ENCODE measurements at places on chromosomes 13 and 19.
A peak's percentile ranks its signal among the peaks of the same experiment; 100 is the strongest.

DNA sequence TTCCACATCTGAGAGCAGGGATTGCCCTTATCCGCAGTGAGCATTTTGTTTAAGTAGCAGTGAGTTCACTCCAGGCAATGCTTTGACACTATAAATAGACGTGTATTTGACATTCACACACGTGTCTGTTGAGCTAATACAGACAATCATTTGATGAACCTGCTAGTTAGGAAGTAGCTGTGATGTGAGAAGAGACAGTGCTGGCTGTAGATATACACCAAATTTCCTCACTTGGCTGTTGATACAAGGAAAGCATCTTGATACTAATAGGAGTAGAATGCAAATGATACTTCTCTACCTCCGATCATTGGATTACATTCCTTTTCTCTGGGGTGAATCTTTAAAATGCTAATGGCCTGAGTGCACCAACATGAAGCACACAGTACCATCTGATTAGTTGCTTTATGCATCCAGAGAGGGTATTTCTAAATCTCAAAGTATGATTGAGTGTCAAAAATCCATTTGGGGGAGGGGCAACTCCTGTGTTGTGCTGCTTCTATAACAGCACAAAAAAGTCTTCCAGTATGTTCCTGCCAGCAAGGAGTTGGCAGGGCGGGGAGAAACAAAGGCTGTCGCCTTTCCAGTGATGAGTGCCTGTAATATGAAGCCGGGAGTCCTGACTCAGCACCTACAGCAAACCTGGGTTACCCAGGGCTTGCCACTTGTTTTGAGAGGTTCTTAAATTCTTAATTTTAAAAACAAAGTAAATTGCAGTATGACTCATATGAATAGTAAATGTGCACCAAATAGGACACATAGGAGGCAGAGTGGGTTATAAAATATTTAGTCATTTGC is 7.0 kb downstream of the CUL4A start:
- peak; percentile 25 for DNase-seq

DNA sequence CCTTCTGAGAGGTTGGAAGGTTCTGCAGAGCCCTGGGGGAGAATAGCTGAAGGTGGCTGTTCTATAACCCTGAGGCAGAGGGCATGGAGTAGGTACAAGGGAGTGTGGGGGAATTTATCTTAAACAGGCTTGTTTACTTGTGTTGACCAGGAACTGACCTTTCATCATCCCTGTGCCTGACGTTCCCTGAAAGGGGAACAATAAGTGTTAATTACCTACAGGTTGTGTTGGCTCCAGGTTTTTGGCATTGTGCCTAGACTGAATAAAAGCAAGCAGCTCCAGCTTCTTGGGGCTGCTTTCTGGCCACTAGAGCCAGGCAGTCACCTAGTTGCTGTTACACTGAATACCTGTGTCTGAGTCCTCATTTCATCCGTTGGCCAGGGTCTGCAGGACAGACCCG is 60.0 kb downstream of the ZNF627 start:
- DNase-seq, result peak; percentile 79

GRCh38 chr13:109160887-109161669 is 531.7 kb downstream of the MYO16 start:
- DNase-seq, result no peak

GRCh38 chr13:99693351-99693750 is 192.1 kb downstream of the TM9SF2 start:
- DNase-seq, result no peak

- no peak for DNase-seq
Measured at GRCh38 chr13:28540612-28541011, 45.7 kb upstream of the FLT1 start.

- DNase-seq, result peak; percentile 64
Measured at GRCh38 chr19:8206147-8207087, 2.8 kb upstream of the CERS4 start.

DNA sequence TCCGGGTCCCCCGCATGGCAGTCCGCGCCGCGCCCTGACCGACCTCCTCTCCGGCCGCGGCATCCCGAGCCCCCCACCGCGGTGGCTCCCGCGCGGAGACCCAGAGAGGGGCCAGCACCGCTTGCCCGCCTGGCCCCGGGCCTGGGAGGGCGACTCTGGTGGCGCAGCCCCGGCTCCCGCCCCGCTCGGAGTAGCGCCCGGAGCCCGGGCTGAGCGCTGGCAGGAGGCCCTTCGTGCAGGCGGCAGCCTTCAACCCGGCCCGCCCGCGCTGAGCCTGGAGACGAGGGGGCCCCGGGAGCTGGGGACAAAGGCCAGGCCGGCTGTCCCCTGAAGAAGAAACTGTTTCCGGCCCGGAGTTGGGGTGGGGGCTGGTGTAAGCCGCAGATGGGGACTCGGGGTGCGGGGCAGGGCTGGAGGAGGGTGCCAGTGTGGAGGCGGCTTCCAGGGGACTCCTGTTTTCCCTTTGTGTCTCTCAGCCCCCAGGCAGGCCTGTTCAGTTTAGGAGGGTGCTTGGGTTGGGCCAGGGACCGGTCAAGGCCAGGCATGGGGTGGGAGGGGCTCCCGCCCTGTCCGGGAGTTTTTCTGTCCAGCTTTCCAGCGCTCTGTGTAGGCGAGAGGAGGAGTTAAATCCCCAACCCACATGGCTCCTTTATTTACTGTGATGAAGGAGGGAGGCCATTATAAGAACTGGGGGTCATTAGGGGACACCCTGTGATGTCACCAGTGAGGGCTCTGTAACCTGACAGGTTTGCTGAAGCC is 935 bp downstream of the LRP3 start:
- DNase-seq, result no peak

- no peak for DNase-seq
Measured at GRCh38 chr19:14383661-14384555, 2.7 kb downstream of the ADGRE5 start.

DNA sequence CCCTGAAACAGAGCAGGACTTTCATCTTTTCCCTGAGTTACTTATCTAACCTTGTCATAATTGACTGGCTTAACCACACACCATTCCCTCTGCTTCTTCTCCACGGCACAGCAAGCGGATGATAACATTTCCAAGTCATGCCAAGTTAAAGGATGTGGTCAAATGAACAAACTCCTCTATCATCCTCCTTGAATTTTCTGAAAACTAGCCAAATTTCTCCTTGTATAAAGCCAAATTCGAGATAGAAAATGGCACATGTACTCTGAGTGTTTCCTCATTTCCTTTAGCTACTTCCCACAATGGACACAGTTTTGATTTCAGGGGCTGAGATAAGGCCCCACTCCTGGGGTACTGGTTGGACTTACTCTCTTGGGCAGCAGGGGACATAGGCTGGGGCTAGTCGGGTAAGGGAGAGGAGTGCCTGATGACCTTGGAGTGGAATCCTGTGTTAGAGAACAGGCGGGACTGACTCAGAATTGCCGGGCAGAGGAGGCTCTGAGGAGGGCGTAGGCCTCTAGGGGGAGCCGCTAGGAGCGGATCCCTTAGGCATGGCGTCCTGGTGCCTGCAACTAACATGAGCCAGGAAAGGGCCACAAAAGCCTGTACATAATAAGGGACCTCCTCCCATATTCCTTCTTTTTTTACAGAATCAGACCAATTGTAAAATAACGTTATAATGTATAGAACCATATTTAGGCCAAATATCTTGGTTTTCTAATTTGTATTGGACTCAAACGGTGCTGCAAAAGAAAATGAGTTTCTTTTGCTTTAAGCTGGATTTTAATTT is 20.3 kb upstream of the TMTC4 start:
- no peak for DNase-seq

- DNase-seq, result no peak
Measured at GRCh38 chr19:43564800-43565199, 10.5 kb downstream of the XRCC1 start.

- no peak for DNase-seq
Measured at GRCh38 chr13:21333186-21333585, 125.9 kb downstream of the ZDHHC20 start.

- DNase-seq, result no peak
Measured at GRCh38 chr13:34628209-34628682, 313.8 kb upstream of the NBEA start.

- DNase-seq, result peak; percentile 72
Measured at GRCh38 chr19:49340069-49340864, 5.1 kb downstream of the CD37 start.

GRCh38 chr19:55276720-55277430 is 3.0 kb downstream of the HSPBP1 start:
- no peak for DNase-seq

- DNase-seq, result no peak
Measured at GRCh38 chr13:92224052-92224821, 825.8 kb downstream of the GPC5 start.

DNA sequence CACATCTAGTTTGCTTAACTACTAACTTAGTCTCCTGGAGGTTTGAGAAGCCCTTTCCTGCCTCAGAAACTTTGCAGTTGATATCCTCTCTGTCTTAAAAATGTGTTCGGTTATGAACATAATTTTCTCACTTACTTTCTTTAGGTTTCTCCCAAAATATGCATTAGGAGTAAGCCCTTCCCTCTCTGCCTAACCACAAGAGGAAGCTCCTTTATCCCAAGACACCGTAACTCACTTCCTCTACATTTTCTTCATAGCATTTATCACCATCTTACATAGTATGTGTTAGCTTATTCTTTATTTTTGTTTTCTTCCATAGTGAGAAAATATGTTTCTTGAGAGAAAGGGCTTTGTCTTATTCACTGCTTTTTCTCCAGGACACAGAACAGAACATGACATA is 952.5 kb upstream of the ATXN8OS start:
- DNase-seq, result no peak

DNA sequence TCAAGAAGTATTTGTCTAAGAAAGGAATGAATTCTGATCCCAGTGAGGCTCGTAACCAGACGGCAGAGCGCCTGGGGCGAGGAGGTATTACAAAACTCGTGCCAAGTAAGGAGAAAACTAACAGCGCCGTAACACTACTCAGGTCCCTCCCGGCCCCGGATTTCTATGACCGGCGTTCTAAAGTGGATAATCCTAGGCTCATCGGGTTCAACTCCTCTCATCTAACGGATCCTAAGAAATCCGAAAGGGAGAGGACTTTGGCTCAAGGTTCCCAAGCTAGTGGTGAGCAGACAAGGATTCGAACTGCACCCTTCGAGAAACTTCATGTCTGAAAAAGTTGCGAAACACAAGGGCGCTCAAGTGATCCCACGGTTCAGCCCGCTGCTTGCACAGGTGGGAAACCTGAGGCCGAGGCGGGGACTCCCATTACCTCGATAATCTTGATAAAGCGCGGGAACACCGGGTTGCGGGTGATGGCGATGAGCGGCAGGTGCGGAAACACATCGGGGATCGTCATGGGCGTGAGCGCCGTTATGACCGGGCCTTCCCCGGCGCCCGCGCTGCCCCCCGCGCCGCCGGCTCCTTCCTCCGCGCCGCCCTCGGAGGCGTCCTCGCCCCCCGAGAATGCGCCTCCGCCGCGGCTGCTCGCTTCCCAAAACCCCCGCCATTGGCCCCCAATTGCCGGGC is 529 bp downstream of the LONP1 start:
- DNase-seq, result no peak

DNA sequence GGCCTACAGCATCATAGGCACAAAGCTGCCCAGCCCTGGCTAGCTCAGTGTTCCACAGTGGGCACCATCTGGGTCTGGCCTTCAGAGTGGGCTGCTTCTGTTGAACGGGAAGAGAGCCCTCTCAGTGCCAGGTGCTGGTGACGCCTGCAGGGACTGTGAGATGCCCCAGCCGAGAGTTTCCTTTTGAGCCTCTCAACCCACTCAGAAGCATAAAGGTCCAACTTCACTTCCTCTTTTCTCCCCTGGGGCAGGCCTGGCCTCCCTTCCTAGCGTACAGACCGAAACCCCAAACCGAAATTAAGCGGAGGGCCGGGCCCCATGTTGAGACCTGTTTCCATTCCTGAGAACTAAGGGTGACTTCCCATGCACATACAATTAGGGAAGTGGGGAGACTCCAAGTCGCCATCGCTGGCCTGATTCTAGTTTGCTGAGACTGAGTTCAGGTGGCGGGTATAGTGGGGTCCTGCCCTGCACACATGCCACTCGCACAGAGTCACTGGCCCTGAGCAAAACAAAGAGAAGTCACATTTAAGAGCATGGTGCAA is 6.9 kb downstream of the RAB8A start:
- DNase-seq, result no peak

GRCh38 chr13:23615395-23616081 is 45.3 kb downstream of the TNFRSF19 start:
- no peak for DNase-seq

DNA sequence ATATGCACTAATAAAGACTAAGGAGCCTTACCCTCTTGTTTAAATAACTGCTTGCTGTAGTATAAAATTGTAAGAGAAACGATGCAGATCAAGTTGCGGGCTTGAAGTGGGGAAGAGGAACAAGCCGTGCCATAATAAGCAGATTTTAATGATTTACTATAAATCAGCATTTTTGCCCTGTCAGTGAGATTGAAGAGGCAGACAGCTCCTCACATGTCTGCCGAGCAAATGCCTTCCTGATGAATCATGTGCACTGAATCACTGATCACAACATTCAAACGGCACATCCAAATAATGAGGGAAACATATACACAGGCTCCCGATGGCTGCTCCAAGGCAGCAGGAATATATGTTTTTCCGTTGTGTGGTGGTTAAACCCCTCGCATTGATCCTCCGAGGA is 282.9 kb downstream of the TSHZ3 start:
- DNase-seq, result no peak

DNA sequence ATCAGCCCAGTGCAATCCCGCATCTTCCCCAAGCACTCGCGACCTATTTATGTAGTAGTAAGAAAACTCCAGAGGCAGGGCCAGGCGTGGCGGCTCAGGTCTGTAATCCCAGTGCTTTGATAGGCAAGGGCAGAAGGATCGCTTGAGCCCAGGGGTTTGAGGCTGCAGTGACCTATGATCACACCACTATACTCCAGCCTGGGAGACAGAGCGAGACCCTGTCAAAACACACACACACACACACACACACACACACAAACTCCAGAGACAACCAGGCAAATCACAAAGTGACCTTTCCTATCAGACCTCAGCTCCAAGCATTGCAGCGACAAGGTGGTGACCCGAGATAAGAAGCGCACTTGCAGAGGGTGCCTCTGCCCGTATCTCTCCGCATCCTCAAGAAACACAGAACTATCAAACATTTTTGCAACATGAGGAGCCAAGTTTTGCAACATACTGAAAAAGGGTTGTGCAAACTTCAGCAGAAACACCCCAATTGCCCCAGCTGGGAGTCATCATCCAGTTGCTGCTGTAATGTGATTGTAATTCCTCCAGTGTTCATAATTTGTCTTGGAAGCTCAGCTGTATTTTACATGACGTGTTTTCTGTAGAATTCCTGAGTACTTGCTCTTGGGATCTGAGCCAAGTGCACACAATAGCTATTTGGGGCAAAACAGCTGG is 8.7 kb upstream of the KLF2 start:
- no peak for DNase-seq

GRCh38 chr13:70792121-70792520 is 683.9 kb upstream of the KLHL1 start:
- no peak for DNase-seq

- peak; percentile 45 for DNase-seq
Measured at GRCh38 chr19:12828494-12828893, 5.9 kb downstream of the RTBDN start.

GRCh38 chr13:101424381-101425155 is 8.3 kb upstream of the NALCN start:
- DNase-seq, result no peak
